ENCODE measurements at places on chromosomes 5 and 9. TPM values are rescaled to one million over a fixed set of nuclear protein-coding genes. Genes with fewer than 3 reads are reported as not detected.
A peak's percentile ranks its signal among the peaks of the same experiment; 100 is the strongest.

- no peaks in the 10 kb centered on the region for H3K27me3 ChIP-seq
- H3K4me1 ChIP-seq = no peaks in the 10 kb centered on the region
- DNase-seq = no peak
- no peak overlapping the region for H3K4me3 ChIP-seq
Observed at GRCh38 chr5:150068071-150068470, 18.3 kb downstream of the CSF1R start.

GRCh38 chr9:124810663-124811355 lies 33.9 kb downstream of the OLFML2A start:
- H3K27ac ChIP-seq = peak overlapping the region; percentile 65
- no peak for DNase-seq
- H3K27me3 ChIP-seq = no peaks in the 10 kb centered on the region
- H3K4me3 ChIP-seq = no peak overlapping the region
- H3K4me1 ChIP-seq = peaks cover 28% of the 10 kb centered on the region

GRCh38 chr9:84716217-84716616 lies 46.7 kb downstream of the NTRK2 start:
- H3K4me3 ChIP-seq = no peak overlapping the region
- no peaks in the 10 kb centered on the region for H3K36me3 ChIP-seq
- no peak overlapping the region for H3K27ac ChIP-seq
- no peaks in the 10 kb centered on the region for H3K4me1 ChIP-seq
- no peak for DNase-seq

GRCh38 chr9:111832449-111832848 lies 37.7 kb upstream of the SHOC1 start:
- no peaks in the 10 kb centered on the region for H3K4me1 ChIP-seq
- no peaks in the 10 kb centered on the region for H3K36me3 ChIP-seq
- no peak overlapping the region for H3K4me3 ChIP-seq
- no peaks in the 10 kb centered on the region for H3K27me3 ChIP-seq

Gene APBA1
- 8.4 TPM for total RNA-seq

DNA sequence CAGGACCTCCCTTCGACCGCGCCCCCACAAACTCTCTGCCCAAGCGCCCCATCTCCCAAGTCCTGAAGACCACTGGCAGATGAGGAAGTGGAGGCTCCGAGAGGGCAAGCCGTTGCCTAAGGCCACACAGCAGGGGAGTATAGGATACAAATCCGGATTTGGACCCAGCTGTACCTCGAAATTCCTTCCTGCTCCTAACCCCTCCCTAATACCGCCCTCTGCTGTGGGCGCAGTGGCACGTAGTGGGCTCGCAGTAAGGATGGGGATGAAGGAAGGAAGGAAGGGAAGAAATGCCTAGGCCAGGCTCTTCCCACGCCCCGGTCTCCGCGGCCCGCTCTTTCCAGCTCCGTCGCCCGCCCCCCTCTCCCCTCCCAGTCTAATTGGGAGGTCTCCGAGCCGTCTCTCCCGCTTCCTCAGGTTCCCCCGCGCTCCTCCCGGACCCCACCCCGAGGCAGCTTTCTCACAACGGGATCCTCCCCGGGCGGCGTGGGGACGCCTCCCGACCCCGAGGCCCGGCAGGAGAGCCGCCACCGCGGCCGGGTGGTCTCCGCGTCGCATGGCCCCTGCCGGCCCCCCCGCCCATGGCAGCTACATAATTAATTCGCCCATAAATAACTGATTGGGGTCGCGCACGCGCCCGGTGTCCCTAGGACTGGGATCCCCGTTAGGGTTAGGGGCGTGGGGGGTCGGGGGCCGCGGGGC lies 138.9 kb downstream of the C9orf50 start:
- no peak for DNase-seq
- H3K4me3 ChIP-seq = peak overlapping the region; percentile 63
- H3K36me3 ChIP-seq = no peaks in the 10 kb centered on the region
- H3K27me3 ChIP-seq = no peaks in the 10 kb centered on the region
- peak overlapping the region; percentile 100 for H3K27ac ChIP-seq

DNA sequence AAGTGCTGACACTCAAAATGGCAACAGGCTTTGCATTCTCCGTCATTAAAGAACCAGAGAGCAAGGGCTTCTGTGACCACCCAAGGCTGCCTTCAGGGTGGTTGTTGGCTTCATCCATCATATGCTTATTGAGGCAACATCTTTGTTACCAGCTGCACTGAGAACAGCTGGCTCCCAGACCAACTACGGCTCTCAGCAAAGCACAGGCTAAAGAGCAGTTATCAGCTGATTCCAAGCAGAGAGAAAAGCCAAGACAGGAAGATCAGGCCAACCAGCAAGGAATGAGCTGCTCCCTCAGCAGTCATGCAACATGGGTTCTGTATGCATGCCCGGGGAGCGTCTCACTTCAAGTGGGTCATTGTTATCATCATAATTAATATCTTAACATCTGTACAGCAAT lies 358.9 kb downstream of the ACTL7B start:
- H3K27me3 ChIP-seq = no peaks in the 10 kb centered on the region
- no peak overlapping the region for H3K27ac ChIP-seq
- no peak overlapping the region for H3K4me3 ChIP-seq
- no peaks in the 10 kb centered on the region for H3K36me3 ChIP-seq

DNA sequence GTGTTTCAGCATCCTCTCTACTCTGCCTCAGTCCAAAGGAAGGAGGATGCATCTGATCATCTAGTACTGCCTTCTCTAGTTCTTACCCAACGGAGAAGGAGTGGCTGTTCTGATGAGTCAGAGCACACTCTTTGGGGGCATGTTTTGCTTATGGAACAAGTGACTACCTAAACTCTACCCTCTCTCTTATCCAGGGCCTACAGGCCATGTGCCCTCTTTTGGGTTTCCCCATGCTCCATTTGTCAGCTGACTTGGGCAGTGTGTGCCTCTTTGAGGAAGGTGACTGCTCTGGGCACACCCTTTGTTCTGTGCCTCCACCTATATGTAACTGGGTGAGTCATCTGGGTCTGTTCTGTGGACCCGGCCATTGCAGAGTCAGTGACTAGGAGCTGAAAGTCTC lies 89.6 kb upstream of the BNC2 start:
- no peaks in the 10 kb centered on the region for H3K27me3 ChIP-seq
- H3K27ac ChIP-seq = no peak overlapping the region
- H3K36me3 ChIP-seq = no peaks in the 10 kb centered on the region
- no peaks in the 10 kb centered on the region for H3K4me1 ChIP-seq

Gene LMNB1
- total RNA-seq = 10.1 TPM

- no peak for DNase-seq
- no peaks in the 10 kb centered on the region for H3K36me3 ChIP-seq
- no peaks in the 10 kb centered on the region for H3K4me1 ChIP-seq
Observed at GRCh38 chr5:69206528-69207190, 17.3 kb downstream of the CENPH start.

Gene ZFP2
- 2.0 TPM for total RNA-seq

- H3K4me1 ChIP-seq = peaks cover 5% of the 10 kb centered on the region
- H3K36me3 ChIP-seq = no peaks in the 10 kb centered on the region
- no peak overlapping the region for H3K27ac ChIP-seq
- H3K4me3 ChIP-seq = no peak overlapping the region
Observed at GRCh38 chr5:154648229-154648628, 106.9 kb upstream of the LARP1 start.

- H3K4me3 ChIP-seq = no peak overlapping the region
- no peak for DNase-seq
- no peaks in the 10 kb centered on the region for H3K36me3 ChIP-seq
Observed at GRCh38 chr9:96109680-96110351, 192.2 kb downstream of the HSD17B3 start.

DNA sequence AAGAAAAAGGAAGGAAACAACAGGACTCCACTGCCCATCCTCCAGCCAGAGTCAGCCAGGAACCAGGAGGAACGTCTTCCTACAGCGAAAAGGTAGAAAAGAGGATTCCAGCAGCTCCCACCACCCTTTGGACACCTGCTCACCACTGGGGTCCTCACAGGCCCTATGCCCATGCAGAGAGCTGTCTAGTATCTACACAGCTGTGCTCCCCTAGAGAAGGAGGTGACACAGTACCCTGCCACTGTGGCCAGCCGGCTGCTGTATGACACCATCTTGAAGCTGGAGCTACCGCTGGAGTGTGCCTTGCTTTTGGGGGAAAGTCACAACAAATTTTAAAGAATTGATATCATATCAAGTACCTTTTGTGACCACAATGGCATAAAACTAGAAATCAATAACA lies 92.6 kb downstream of the GTF3C4 start:
- no peaks in the 10 kb centered on the region for H3K4me1 ChIP-seq
- no peak overlapping the region for H3K27ac ChIP-seq
- DNase-seq = no peak
- no peaks in the 10 kb centered on the region for H3K27me3 ChIP-seq

Gene TAF1L
- 0.21 TPM for total RNA-seq

DNA sequence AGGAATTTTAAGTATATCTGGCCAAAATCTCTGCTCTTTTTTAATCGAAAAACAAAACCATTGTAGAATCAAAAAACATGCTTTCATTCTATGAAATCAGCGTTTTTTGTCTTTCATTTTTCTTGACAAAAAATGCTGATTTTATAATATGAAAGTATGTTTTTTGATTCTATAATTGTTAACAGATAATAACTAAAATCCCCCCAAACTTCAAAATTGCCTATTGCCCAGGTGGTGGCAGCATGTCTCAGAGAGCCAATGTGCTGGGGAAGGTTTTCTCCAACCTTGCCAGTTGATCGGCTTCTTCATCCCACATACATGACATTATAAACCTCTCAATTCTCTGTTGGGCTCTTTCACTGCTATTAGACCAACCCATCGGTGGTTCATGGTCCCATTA lies 5.1 kb upstream of the SMIM15 start:
- no peak for DNase-seq
- no peak overlapping the region for H3K4me3 ChIP-seq
- H3K27ac ChIP-seq = no peak overlapping the region

DNA sequence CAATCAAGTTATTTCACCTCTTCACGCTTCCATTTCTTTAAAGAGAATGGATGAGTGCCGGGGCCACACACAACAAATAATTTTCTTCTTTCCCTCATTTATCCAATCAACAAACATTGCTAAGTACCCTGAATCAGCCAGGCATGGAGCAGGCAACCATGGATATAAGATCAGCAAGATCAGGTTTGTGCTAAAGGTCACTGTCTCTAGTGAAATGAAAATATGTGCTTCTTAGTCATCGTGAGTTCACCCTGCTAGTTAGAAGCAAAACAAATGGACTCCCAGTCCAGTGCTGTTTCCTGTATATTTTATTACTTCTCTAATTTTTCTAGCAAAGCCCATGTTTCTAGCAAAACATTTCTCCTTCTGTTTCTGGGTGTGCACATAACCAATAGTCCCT lies 629.2 kb downstream of the BNC2 start:
- DNase-seq = no peak
- H3K4me3 ChIP-seq = no peak overlapping the region
- no peaks in the 10 kb centered on the region for H3K4me1 ChIP-seq
- H3K36me3 ChIP-seq = no peaks in the 10 kb centered on the region

Gene ANKRD31
- 0.30 TPM for total RNA-seq

GRCh38 chr5:135441919-135442318 lies 5.2 kb downstream of the DCANP1 start:
- no peaks in the 10 kb centered on the region for H3K27me3 ChIP-seq
- no peak overlapping the region for H3K4me3 ChIP-seq
- H3K36me3 ChIP-seq = no peaks in the 10 kb centered on the region
- no peak for DNase-seq
- H3K4me1 ChIP-seq = no peaks in the 10 kb centered on the region

- no peak overlapping the region for H3K27ac ChIP-seq
- H3K36me3 ChIP-seq = no peaks in the 10 kb centered on the region
- peak; percentile 50 for DNase-seq
- H3K27me3 ChIP-seq = no peaks in the 10 kb centered on the region
Observed at GRCh38 chr9:113993838-113994540, 84.1 kb downstream of the AMBP start.

DNA sequence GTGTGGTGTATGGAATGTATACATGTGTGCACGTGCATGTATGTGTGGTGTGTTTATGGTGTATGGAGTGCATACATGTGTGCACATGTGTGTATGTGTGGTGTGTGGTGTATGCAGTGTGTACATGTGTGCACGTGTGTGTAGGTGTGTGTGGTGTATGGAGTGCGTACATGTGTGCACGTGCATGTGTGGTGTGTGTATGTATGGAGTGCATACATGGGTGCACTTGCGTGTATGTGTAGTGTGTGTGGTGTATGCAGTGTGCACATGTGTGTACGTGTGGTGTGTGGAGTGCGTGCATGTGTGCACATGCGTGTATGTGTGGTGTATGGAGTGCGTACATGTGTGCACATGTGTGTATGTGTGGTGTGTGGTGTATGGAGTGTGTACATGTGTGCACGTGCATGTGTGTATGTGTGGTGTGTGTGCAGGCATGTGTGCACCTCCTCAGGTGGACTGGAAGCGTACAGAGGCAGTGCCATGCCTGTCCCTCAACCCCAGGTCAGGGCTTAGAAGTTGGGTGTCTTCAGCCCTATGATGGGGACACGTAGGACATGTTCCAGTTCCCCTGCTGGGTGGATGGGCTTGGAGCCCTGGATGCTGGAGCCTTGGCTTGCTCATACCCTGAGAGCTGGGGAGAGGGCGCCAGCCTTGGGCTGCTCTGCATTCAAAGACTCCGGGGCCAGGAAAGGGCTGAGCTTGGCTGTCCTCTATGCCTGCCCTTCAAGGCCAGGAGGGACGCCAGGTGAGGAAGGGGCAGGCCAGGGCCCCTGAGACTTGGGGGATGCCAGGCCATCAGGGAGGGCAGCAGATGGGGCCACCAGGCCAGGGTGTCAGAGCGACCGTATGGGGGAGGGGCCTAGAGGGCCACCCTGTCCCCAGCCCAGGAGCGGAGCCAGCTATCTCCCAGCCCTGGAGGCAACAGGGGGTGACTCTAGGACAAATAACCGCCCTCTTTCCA lies 12.2 kb downstream of the MYMK start:
- H3K4me3 ChIP-seq = no peak overlapping the region
- peaks cover 54% of the 10 kb centered on the region for H3K4me1 ChIP-seq
- no peaks in the 10 kb centered on the region for H3K36me3 ChIP-seq
- no peaks in the 10 kb centered on the region for H3K27me3 ChIP-seq
- no peak for DNase-seq
- no peak overlapping the region for H3K27ac ChIP-seq

Gene LIX1
- not detected for total RNA-seq

DNA sequence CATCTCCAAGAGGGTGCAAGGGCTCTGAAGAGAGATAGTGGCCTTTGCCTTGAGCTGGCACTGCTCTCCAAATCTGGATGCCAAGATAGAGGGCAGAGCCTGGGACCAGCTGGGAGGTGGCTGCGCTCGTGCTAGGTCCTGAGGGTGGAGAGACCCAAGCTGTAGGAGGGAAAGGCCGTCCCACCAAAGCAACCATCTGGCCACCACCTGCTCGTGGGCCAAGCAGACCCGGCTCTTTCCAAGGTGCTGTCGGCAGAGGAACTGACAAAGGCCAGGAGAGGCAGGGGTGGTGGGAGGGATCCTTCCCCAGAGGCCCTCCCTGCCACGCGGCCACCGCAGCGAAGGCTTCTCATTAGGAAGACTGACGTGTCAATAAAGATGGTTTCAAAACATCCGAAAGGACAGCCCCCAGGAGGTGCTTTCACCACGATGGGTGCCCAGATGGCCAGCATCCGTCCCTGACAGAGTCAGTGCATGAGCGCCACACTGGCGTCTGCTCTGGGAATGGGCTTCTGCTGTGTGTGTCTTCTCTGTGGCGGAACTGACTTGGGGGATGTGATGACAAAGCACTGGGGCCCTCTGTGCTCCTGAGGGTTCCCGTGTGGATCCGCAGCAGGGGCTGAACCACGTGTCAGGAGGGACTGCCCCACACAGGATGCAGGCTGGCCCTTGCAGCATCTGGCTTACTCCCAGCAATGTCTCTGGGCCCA lies 213.5 kb downstream of the FANCC start:
- peak overlapping the region; percentile 90 for H3K27ac ChIP-seq
- H3K4me1 ChIP-seq = peaks cover 65% of the 10 kb centered on the region
- H3K27me3 ChIP-seq = no peaks in the 10 kb centered on the region
- H3K4me3 ChIP-seq = no peak overlapping the region
- H3K36me3 ChIP-seq = peaks cover 33% of the 10 kb centered on the region
- DNase-seq = no peak

Measured in tibial nerve (tissue), 4 donors.